Activated T-cell treated with anti-CD3 and anti-CD28 coated beads, Interleukin-2, amount 50 U/mL, for 72 hours (primary cell): ENCODE measurements at places on chromosomes 7 and 10. TPM values are rescaled to one million over a fixed set of nuclear protein-coding genes. Genes with fewer than 3 reads are reported as not detected.

GRCh38 chr10:119306986-119307392, 99.6 kb downstream of the GRK5 start:
- peak overlapping the region; percentile 86 for H3K4me3 ChIP-seq
- peak; percentile 41 for DNase-seq
- H3K27me3 ChIP-seq = peaks cover 12% of the 10 kb centered on the region

GRCh38 chr7:129443612-129444011, 9.4 kb downstream of the STRIP2 start:
- no peak for DNase-seq
- H3K27ac ChIP-seq = peak overlapping the region; percentile 76
- H3K27me3 ChIP-seq = no peaks in the 10 kb centered on the region
- peaks cover 22% of the 10 kb centered on the region for H3K4me1 ChIP-seq

The CCL24 gene
- total RNA-seq = not detected

The SFMBT2 gene
- 42.1 TPM for total RNA-seq

- H3K4me3 ChIP-seq = no peak overlapping the region
- no peak overlapping the region for H3K27ac ChIP-seq
- no peaks in the 10 kb centered on the region for H3K4me1 ChIP-seq
- no peaks in the 10 kb centered on the region for H3K36me3 ChIP-seq
These were observed 54.3 kb downstream of the BMS1 start for GRCh38 chr10:42836771-42837468.
